Activated naive CD4-positive, alpha-beta T cell treated with anti-CD3 and anti-CD28 coated beads, Interleukin-2, amount 50 U/mL, for 16 hours (primary cell): ENCODE measurements at places on chromosomes 7 and 10.
A peak's percentile ranks its signal among the peaks of the same experiment; 100 is the strongest.

- no peak for DNase-seq
These were observed 42.4 kb downstream of the DNAH11 start for GRCh38 chr7:21585070-21585724.

DNA sequence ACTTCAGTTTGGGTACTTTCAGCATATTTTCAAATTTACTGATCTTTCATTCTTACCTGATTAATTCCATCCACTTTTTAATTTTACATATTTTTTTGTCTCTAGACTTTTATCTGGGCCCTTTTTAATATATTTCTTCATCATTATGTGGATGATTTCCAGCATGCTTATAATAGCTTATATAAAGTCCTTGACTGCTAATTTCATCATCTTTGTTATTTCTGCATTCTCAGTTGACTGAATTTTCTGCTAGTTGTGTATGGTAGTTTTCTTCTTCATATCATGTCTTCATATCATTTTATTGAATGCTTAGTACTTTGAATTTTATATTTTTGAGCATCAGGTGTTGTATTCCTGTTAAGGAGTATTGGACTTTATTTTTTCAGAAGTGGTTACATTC lies 39.6 kb downstream of the STAM start:
- DNase-seq: no peak

DNA sequence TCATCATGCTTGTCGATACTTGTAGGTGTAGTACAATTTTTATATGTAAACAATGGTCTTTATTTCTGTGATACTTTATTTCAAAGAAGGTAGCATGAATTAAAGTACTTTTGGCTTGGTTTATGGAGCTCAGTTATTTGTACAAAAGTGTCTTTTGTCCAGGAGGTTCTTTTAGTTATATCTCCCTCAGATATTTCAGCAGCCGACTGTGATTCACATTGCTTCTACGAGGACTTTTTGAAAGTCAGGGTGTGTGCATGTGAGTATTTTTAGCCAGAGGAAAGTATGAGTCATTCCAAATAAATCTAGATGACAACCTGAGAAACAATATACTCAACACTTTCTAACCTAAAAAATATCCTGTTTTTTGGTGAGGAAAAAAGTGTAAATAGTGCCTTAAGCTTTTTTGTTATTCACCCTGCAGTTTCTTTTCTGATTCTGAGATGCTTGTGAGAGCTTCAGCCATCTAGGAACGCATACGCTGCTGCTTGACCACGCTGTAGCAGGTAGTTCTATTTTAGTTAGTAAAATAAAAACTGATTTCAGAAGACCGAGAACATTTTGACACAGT lies 595 bp upstream of the SUN1 start:
- DNase-seq: no peak

GRCh38 chr7:98251231-98251600 lies 816 bp downstream of the TECPR1 start:
- DNase-seq: peak; percentile 17

GRCh38 chr7:138125598-138126111 lies 49.4 kb downstream of the AKR1D1 start:
- no peak for DNase-seq

GRCh38 chr10:80280071-80280800 lies 9.2 kb downstream of the MAT1A start:
- DNase-seq: no peak

- no peak for DNase-seq
These were observed 288.2 kb downstream of the IPMK start for GRCh38 chr10:57979491-57979890.

GRCh38 chr10:22683140-22683389 lies 31.3 kb downstream of the PIP4K2A start:
- DNase-seq: no peak

- DNase-seq: no peak
These were observed 7.9 kb downstream of the NXPH1 start for GRCh38 chr7:8441106-8441965.

- DNase-seq: no peak
These were observed 44.0 kb upstream of the ANK3 start for GRCh38 chr10:60433684-60434083.

GRCh38 chr10:65194555-65194954 lies 1673.4 kb downstream of the REEP3 start:
- no peak for DNase-seq

DNA sequence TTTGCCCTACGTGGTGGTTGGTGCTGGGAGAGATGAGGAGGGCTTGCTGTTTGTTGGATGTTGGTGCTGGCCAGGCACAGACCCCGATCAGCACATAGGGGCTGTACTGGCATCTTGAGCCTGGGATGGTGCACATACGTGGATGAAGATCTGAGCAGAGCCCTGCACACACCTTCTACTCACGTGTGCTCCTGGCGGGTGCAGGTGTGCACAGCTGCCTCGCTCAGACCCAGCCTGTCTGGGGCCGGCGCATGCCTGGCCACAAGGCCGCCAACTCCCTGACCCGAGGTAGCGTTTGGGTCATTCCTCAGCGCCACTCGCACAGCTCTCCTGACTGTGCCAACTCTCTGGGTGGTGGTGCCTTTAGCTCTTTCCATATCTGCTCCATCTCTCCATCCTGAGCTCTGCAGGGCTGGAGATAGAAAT lies 18.6 kb downstream of the PALD1 start:
- no peak for DNase-seq

DNA sequence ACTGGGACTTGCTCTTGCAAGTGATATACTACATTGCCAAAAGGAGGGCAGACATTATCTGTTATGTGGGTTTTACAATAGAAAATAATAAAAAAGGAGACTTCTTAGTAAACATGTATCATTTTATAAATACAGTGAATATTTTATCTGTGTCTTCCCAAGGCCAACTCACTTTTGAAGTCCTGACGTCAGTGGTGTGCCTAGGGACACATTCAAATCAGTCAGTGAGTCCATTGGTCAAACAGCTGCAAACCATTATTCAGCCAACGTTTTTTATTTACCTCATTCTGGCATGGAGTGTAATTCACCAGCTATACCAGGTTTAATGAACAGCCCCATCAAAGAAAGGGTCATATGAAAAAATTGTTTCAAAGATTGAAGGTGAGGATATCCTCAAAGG lies 263.7 kb downstream of the IPMK start:
- DNase-seq: no peak
